ENCODE measurements at places on chromosomes 11 and 22.

- DNase-seq, result no peak
Measured at GRCh38 chr22:44592824-44593148, 94.8 kb upstream of the RTL6 start.

GRCh38 chr11:132632641-132633124, 899.6 kb downstream of the OPCML start:
- DNase-seq, result peak; percentile 99

DNA sequence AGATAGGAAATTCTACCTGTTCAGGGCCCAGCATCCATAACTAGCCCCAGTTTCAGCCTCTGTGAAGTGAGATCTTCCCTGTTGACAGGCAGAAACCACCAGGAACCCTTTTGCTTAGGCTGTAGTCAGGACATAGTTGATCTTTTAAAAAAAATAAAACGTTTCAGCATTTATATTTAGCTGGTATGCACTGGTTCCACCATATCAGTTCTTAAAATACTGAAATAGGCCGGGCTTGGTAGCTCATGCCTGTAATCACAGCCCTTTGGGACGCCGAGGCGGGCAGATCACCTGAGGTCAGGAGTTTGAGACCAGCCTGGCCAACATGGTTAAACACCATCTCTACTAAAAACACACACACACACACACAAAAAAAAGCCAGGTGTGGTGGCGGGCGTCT, 35.3 kb downstream of the GALNT18 start:
- no peak for DNase-seq

- DNase-seq, result no peak
Measured at GRCh38 chr11:14784230-14784629, 107.8 kb downstream of the CYP2R1 start.

DNA sequence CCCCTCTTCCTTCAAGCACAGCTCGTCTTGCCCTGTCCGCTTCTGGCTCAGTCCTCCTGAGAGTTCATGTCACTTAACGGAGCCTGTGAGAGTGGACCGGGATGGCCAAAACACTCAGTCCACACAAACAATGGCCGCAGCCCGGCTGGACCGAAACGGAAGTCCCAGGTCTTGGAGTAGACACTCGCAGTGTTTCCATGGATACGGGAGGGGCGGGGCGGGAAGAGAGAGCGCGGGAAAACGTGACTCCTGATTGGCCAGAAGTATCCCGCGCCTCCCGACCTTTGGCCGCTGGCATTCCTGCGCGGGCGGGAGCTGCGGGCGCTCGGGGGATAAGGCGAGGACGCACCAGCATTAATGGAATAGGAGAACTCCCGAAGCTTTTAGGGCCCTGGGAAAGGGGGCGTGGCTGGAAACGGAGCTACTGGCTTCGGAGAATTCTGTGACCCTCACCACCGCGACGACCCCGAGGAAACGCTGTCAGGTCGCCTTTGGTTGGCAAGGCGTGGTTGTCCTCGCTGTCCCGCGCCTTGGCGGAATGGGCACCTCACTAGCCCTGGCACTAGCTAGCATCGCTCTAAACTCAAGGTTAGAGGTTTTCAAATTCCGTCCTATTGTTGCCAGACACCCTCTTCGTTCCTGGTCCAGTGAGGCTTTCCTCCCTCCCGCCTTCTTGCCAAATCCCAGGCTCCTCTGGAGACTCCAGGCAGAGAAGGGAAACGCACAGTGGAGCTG, at the start of the genes NLRP14 and ZNF214:
Gene NLRP14, plus strand, starts transcription at position 297 of the 735 bp plus-strand sequence. CDS start 18,108 bp downstream, outside the sequence.
Gene ZNF214, minus strand, starts transcription at position 164 of the 735 bp plus-strand sequence. CDS start 17,511 bp downstream, outside the sequence.
- DNase-seq, result peak; percentile 46

DNA sequence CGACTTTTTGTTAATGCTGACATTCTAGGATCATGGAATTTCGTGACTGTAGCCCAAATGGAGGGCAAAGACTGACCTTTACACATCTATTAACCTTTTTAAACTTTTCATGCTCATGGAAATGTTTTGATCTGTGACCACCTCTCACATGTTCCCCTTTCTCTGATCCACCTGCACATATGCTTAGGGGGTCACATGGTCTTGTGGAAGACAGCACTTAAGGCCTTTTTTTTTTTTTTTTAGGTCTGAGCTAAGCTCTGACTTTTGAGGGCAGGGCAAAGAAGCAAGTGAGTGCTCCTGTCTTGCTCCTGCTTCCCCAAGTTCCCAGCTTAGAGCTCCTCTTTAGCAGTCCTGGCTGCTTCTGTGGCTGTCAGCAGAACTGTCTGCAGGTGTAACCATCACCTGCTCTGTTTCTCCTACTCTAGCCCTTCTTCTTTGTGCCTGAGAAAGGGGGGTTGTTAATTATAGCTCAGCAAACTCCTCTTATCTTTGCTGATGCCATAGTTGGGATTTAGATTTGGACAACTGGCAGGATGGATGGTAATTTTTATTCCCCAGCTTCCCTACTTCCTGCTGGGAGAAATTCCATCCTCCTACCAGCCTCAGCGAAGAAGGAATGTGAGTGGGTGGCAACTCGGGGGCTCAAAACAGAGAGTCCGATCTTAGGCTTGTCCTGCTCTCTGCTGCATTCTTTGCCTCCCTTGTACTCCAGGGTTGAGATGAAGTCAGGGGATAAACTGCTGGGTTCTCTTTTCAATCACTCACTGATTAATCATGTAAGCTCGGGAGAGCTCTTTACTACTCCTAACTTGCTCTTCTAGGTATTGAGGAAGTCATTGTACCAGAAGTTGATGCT, 64.4 kb downstream of the GRAMD1B start:
- DNase-seq, result no peak

DNA sequence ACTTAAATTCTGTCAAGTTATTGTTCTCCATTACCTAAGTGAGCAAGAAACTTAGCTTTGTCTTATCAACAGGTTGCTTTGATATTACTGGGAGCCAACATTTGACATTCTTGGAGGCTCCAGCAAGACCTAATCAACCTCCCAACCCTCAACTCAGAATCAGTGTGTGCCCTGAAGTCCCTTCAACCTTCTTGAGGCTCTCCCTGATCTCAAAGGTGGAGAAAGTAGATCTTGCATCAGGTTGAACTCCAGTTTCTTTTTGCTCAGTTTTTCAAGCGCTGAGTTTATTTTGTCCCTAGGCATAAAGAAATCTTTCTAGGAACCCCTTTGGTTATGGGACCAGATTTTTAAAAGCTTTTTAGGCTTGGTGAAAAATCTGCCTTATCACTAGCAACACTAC, 1.4 kb downstream of the FAM111A start:
- DNase-seq, result no peak

GRCh38 chr11:57457643-57458023, 2.7 kb upstream of the RTN4RL2 start:
- no peak for DNase-seq

DNA sequence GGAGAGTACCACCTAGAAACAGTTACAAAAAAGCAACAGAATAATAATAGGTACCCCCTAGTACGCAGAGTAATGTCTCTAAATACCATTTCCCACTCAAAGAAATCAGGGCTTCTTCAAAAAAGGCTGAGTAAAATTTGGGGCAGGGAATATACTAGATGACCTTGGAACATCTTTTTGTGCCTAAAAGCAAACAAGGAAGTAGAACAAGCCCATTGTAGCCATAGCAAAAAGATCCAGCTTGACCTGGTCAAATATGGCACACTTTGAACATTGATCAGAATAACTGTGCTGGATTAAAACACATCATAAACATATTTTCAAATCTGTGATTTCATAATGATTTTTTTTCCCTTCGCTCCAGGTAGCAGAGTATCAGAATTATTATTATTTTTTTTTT, 91.5 kb downstream of the YAP1 start:
- DNase-seq, result no peak

GRCh38 chr11:68987211-68987610, 6.4 kb upstream of the MRGPRD start:
- DNase-seq, result no peak

DNA sequence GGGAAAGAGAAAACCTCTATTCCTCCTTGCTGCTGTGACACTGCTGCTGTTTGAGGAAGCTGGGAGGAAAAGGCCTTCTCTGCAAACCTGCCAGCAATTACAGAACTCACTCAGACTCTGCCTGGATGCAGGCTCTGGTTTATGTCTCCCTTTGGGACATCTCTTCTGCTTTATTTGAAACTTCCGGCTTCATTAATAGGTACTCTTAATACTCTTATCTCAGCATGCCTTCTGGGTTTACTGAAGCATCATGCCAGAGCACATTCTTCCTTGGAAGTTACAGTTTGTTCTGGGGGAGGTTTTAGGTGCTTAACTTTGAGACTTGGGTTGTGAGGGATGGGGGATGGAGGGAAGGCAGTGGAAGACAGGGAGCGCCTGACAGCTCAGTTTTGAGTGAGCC, 79.9 kb downstream of the NAV2 start:
- no peak for DNase-seq

DNA sequence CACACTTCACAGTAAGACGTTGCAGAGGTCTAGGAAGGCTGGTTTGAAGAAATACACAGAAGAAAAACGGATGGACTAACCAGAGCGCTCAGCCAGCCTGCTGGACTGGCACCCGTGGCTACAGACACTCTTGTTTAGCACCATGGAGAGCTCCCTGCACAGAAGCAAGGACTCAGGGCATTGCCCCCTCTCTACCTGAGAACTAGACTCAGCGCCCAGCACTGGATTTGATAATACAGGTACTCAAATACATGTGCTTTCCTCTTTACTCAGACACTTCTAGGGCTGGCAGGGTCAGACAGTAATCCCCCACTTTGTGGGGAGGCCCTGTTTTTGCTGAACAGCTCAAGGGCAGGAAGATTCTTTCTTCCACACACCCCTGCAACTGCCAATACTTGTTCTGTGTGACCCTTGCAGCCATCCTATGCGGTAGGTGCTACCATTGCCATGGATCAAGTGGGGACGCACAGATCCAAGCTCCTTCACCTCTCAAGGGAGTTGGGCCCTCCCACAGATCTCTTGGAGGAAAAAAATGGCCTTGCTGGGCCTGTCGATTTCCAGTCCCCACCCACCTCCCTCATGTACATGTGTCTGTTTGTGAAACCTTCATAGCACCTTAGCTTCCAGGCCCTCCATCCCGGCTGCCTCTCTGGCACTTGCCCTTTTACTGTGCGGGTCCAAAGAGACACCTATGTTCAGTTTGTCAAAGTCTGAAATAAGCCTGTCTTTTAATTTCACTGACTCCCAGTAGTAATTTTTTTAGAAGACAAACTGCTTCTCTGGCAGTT, 5.1 kb upstream of the P2RX6 start:
- DNase-seq, result no peak

GRCh38 chr11:119479685-119480275, 56.8 kb upstream of the THY1 start:
- no peak for DNase-seq

DNA sequence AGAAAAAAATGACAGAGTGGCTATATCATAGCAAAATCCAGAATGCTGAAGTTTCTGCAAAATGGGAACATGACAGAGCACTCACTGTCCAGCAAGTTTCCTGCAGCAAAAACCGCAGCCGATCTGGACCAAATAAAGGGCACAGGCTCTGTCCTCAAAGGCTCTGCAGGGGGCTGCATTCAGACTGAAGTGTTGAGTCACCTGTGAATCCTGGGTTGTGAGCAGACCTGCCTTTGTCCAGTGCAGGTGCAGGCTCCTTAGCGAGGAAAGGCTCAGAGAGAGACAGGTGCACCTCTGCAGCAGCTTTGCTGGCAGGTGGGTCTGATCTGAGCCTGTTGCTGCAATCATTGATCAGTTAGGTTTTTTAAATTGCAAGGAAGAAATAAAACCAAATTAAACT, 29.3 kb upstream of the NFAM1 start:
- no peak for DNase-seq

DNA sequence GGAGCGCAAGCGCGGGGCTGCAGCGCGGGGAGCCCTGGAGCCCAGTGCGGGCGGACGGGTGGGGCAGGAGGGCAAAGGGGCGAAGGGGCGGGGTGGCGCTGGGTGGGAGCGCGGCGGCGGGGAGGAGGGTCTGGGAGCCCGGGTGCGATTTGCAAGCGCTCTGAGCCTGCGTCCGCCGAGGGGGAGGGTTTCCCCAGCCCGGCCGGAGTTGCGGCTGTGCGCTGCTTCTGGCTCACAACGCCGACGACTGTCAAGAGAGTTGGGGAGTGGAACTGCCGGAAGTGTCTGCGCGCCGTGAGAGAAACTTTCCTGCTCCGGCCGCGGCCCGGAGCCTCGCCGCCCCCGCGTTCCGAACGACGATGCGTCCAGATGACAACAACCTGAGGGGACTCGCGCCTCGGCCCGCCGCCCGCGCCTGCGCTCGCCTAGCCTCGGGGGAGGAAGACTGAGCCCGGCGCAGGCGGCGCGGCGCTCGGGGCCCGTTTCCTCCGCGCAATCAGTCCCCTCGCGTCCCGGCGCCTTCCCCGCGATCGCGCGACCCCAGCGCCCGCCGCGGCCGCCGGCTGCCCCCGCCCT, at the start of gene ARHGAP42:
Gene ARHGAP42, plus strand, starts transcription at position 235 of the 576 bp plus-strand sequence. CDS start 391 bp downstream, outside the sequence.
- DNase-seq, result no peak

DNA sequence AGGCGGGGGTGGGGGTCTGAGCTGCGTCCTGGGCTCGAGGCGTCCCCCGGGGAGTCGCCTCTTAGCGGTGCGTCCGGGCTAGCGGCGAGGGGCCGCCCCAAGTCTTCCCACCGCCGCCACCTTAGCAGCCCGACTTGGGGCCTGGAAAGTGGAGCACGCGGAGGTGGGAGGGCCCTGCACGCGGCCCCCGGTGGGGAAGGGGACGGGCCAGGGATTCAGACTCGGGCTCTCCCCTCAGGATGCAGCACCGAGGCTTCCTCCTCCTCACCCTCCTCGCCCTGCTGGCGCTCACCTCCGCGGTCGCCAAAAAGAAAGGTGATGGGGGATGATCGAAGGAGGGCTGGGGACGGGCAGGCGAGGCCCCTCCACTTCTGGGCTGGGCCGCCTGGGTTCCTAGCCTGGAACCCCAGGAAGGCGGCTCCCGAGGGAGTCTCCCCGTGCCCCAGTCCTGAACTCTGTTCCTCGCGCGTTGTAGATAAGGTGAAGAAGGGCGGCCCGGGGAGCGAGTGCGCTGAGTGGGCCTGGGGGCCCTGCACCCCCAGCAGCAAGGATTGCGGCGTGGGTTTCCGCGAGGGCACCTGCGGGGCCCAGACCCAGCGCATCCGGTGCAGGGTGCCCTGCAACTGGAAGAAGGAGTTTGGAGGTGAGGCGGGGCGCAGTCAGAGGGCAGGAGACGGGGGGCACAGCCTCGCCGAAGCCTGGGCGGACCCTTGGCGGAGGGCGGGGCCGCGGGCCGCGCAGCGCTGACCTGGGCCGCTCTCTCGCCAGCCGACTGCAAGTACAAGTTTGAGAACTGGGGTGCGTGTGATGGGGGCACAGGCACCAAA, 563 bp downstream of the MDK start:
- DNase-seq, result no peak

DNA sequence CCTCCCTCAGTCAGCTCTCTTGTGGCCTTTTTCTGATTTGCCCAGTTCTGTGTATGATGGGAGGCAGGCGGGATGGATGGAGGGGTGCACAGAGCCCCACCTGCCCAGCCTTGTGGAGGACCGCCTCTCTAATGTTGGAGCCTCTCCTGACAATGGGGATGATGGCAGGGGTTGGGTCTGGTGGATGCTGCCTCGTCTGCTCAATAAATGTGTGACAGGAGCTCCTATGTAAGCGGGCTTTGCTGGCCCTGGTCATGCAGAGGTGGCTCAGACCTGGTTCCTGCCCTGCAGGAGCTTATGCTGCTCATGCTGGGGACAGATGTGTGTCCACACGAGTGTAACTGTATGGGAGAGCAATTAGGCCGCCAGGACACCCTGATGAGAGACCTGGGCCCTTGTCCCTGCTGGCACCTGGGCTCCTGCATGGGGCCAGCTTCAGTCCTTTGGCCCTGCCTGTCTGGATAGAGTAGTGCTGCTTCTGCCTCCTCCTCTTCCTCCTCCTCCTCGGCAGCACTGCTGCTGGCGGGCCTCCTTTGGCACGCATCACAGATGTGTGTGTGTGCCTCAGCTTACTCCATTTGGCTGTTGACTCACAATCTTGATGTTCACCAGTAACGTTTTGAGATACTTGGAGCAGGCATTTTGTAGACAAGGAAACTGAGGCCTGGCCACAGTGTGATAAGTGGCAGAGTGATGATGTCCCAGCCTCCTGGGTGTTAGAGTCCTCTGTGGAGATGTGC, 131.0 kb downstream of the TBC1D22A start:
- DNase-seq, result no peak

GRCh38 chr11:1968454-1969002, 21.4 kb downstream of the MRPL23 start:
- no peak for DNase-seq

Measured in AG04449 (cell line).